ENCODE measurements at places on chromosomes 1 and 21.

- no peaks in the 10 kb centered on the region for H3K36me3 ChIP-seq
- H3K4me1 ChIP-seq = no peaks in the 10 kb centered on the region
- H3K4me3 ChIP-seq = no peak overlapping the region
- no peaks in the 10 kb centered on the region for H3K27me3 ChIP-seq
- no peak overlapping the region for H3K27ac ChIP-seq
Measured at GRCh38 chr1:13809461-13810159, 109.6 kb downstream of the PRDM2 start.

GRCh38 chr1:243416495-243416894 is 160.7 kb downstream of the SDCCAG8 start:
- H3K4me1 ChIP-seq = no peaks in the 10 kb centered on the region
- DNase-seq = no peak
- H3K27ac ChIP-seq = no peak overlapping the region
- no peaks in the 10 kb centered on the region for H3K27me3 ChIP-seq
- H3K36me3 ChIP-seq = peaks cover 5% of the 10 kb centered on the region
- no peak overlapping the region for H3K4me3 ChIP-seq

GRCh38 chr1:83998498-83999315 is at the start of gene TTLL7:
Gene TTLL7 (minus strand): TSS chr1:83999132. CDS start chr1:83952211, 46,921 bp downstream.
- H3K27me3 ChIP-seq = no peaks in the 10 kb centered on the region
- DNase-seq = peak; percentile 73
- peaks cover 5% of the 10 kb centered on the region for H3K4me1 ChIP-seq
- peak within 1 kb of the TSS; percentile 86 for H3K4me3 ChIP-seq
- no peaks in the 10 kb centered on the region for H3K36me3 ChIP-seq

DNA sequence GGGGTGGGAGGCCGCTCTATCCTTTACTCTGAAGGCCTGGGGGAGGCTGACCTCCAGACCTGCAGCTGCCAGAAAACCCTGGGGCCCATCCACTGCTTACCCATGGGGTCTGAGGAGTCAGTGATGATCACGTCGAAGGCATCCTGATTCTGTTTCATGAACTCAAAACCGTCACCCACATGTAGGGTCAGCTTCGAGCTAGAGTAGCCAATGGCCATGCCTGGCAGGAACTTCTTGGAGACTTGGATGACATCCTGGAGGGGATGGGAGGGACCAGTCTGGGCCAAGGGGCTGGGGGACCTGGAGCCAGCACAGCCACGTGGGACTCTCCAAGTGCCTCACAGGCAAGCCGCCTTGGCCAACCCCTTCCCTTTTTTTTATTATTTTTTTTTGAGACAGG is 3.3 kb downstream of the SRM start:
- no peak overlapping the region for H3K27ac ChIP-seq
- peaks cover 4% of the 10 kb centered on the region for H3K4me1 ChIP-seq
- DNase-seq = no peak
- H3K4me3 ChIP-seq = no peak overlapping the region
- H3K36me3 ChIP-seq = peaks cover 32% of the 10 kb centered on the region
- no peaks in the 10 kb centered on the region for H3K27me3 ChIP-seq

DNA sequence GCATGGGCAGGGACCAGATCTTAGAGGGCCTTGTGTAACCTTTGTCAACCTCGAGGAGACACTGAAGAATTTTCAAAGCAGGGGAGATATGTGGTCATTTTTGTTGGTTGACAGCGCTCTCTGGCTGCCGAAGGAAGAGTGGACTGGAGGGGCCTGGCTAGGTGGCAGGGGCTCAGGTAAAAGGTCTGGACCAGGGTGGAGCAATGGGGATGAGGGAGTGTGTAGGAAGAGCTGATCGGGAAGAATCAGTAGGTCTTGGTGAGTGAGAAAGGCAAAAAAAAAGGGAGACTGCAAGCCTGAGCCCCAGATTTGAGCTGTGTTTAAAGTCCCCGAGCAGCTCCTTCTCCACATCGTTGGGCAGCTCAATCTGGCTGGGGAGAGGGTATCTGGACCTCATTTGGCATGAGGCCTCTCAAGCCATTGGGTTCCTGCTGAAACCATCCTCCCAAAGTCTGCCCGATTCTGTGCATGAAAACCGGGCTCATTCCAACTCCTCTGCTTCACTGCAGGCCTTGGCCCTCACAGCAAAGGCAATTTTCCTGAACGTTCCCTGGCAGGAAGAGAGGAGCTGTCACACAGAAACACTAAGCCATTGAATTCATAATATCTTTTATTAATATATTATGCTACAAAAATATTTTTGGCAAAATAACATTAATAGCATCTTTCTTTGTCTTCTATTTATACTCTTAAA is 237.1 kb downstream of the TRABD2B start:
- DNase-seq = peak; percentile 26
- no peaks in the 10 kb centered on the region for H3K36me3 ChIP-seq
- no peaks in the 10 kb centered on the region for H3K27me3 ChIP-seq
- H3K4me3 ChIP-seq = no peak overlapping the region

GRCh38 chr1:51276286-51276685 is 40.2 kb downstream of the RNF11 start:
- H3K4me1 ChIP-seq = no peaks in the 10 kb centered on the region
- DNase-seq = no peak
- no peak overlapping the region for H3K27ac ChIP-seq

- no peaks in the 10 kb centered on the region for H3K36me3 ChIP-seq
- DNase-seq = peak; percentile 4
- H3K27me3 ChIP-seq = no peaks in the 10 kb centered on the region
- no peak overlapping the region for H3K27ac ChIP-seq
- no peaks in the 10 kb centered on the region for H3K4me1 ChIP-seq
Measured at GRCh38 chr1:25064465-25065240, 134.6 kb upstream of the RUNX3 start.

DNA sequence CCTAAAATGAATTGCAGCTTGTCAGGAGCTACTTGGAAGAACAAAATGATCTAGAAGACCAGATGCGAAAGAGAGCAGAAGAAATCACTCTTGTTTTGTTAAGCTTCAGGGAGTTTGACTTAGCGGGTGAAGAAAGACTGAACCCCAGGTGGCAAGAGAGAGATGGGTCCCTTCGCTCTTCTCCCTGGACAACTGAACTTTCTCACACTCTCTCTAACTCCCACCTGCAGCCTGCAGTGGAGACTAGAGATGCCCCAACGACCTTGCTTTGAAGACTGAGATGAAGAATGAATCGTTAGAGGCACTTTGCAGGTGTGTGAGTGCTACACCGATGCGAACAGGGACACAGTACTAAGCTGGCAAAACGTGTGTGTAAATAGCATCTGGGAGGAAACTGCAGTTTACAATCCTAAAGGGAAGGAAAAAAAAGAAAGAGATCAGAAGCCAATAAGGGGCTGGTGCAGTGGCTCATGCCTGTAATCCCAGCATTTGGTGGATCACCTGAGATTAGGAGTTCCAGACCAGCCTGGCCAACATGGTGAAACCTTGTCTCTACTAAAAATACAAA is 64.5 kb upstream of the LYST start:
- no peak overlapping the region for H3K27ac ChIP-seq
- no peaks in the 10 kb centered on the region for H3K27me3 ChIP-seq
- H3K4me3 ChIP-seq = no peak overlapping the region
- no peaks in the 10 kb centered on the region for H3K36me3 ChIP-seq
- H3K4me1 ChIP-seq = peaks cover 21% of the 10 kb centered on the region

- no peak for DNase-seq
- no peaks in the 10 kb centered on the region for H3K27me3 ChIP-seq
- H3K27ac ChIP-seq = no peak overlapping the region
- peaks cover 14% of the 10 kb centered on the region for H3K4me1 ChIP-seq
- H3K4me3 ChIP-seq = no peak overlapping the region
Measured at GRCh38 chr1:92975551-92976232, 14.4 kb upstream of the DIPK1A start.

GRCh38 chr1:224700918-224701531 is 84.9 kb downstream of the CNIH3 start:
- DNase-seq = no peak
- H3K27ac ChIP-seq = no peak overlapping the region
- no peaks in the 10 kb centered on the region for H3K4me1 ChIP-seq
- no peaks in the 10 kb centered on the region for H3K36me3 ChIP-seq

DNA sequence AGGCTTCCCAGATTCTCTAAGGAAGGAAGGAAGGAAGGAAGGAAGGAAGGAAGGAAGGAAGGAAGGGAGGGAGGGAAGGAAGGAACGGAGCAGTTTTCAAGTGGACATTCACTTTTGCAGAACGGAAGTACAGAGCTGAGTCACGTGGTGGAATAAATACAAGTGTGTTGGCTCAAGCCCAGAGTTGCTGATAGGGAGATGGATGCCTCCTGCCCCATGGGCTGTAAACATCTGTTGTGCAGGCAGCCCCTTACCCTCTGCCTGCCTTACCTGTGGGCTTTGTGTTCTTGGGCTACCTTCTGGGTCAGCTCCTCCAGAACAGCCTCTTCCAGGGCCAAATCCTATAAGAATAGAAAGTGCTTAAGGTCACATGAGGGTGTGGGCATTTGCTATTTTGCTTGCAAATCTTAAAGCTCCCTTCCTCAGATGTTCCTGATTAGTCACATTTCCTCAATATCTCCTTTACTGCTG is 121.7 kb downstream of the SMYD2 start:
- peak overlapping the region; percentile 95 for H3K27ac ChIP-seq
- no peaks in the 10 kb centered on the region for H3K27me3 ChIP-seq
- H3K4me3 ChIP-seq = no peak overlapping the region
- peaks cover 32% of the 10 kb centered on the region for H3K4me1 ChIP-seq
- peaks cover 32% of the 10 kb centered on the region for H3K36me3 ChIP-seq

DNA sequence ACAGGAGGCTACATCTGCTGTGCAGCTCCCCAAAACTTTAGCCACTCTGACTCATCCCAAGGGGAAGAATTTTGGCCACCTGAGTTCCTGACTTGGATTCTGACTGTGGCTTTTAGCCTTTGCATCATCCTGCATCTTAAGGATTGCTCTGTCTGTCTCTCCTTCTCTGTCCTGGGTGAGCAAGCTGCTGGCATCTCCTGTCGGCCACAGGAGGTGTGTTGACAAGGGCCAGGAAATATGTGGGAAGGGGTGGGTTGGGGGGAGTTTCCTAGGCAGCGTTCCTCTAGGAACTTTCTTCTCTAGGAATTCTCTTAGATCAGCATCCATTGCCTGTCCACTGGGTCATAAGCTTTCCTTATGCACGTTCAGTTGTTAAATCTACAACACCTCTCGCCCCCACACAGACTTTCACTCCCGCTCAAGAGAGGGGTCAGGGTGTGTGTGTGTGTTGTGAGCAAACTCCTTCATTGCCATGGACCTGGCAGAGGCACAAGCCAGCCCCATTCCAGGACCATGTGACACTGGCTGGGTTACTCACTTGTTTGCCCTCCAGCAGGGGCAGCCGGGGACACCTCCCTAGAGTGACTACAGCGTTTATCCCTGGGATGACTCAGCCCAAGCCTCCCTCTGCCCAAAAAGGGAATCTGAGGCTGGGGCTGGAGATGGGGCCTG is 145.0 kb upstream of the DUSP10 start:
- H3K27ac ChIP-seq = peak overlapping the region; percentile 66
- no peaks in the 10 kb centered on the region for H3K36me3 ChIP-seq
- no peaks in the 10 kb centered on the region for H3K27me3 ChIP-seq
- no peak overlapping the region for H3K4me3 ChIP-seq

GRCh38 chr1:29500651-29501050 is 264.3 kb downstream of the PTPRU start:
- H3K4me3 ChIP-seq = no peak overlapping the region
- no peaks in the 10 kb centered on the region for H3K4me1 ChIP-seq
- no peak for DNase-seq
- H3K27ac ChIP-seq = no peak overlapping the region
- H3K27me3 ChIP-seq = no peaks in the 10 kb centered on the region

DNA sequence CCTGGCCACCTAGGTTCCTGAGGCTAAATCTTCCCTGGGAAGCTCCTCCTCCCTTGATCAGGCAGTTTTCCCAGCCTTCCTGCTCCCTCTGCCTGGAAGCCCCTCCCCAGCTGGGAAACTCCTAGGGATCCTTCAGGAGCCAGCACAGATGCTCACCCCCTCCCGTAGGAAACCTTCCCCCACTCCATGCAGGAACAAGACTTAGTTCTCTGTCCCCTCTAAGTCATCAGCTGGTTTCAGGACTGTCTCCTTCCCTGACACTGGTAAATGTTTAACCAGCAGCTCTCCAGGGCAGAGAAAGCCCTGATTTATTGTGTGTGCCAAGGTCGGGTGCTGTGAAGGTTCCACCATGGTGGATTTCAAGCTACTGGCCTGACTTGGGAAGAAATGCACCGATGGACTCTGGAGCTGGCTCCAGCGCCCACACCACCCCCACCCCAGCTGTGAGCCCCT is 25.0 kb downstream of the TTC39A start:
- H3K36me3 ChIP-seq = no peaks in the 10 kb centered on the region
- H3K27me3 ChIP-seq = no peaks in the 10 kb centered on the region
- no peaks in the 10 kb centered on the region for H3K4me1 ChIP-seq
- H3K27ac ChIP-seq = no peak overlapping the region

DNA sequence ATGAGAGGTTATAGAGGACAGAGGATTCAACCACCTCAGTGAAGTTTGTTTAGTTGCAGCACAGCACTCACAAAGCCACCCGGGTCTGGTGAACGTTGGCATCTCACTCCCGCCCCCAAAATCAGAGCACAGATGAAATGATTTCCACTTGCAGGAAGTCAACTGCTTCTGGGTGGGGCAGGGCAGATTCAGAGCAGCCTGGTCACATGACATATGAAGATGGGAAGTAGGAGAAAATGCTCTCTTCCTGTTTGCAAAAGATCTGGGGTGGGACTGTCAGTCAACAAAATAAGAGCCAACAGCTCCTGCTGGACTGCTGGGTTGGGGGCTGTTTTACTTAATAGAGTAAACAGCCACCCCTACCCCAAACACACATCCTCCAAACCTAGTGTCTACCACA is 43.2 kb downstream of the LRRC71 start:
- H3K4me3 ChIP-seq = no peak overlapping the region
- H3K4me1 ChIP-seq = peaks cover 2% of the 10 kb centered on the region
- no peaks in the 10 kb centered on the region for H3K27me3 ChIP-seq
- peaks cover 26% of the 10 kb centered on the region for H3K36me3 ChIP-seq
- H3K27ac ChIP-seq = no peak overlapping the region
- DNase-seq = no peak
